ENCODE measurements at places on chromosomes 1 and 21.

DNA sequence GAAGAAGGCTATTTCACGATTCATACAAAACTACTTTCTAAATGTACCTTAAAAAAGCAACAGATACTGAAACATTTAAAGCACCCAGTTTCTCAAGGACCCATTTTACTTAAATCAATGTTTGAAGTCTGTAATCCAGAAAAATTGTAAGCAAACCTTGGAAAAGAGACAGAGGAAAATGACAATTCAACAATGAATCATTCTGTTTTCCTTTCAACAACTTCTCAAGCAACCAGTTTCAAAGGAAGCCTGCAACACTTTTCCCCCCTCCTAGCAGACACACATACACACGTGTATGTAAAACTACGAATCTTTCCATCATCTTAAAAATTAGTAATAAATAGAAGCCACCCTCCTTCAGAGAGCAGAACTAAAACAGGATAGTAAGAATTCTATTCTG is 1.2 kb downstream of the RERE start:
- no peaks in the 10 kb centered on the region for H3K36me3 ChIP-seq
- H3K4me1 ChIP-seq: peaks cover 45% of the 10 kb centered on the region
- peak overlapping the region; percentile 94 for H3K4me3 ChIP-seq

- H3K27ac ChIP-seq: no peak overlapping the region
- no peaks in the 10 kb centered on the region for H3K27me3 ChIP-seq
- no peak for DNase-seq
- no peaks in the 10 kb centered on the region for H3K36me3 ChIP-seq
- peaks cover 25% of the 10 kb centered on the region for H3K4me1 ChIP-seq
Measured at GRCh38 chr1:9846611-9847171, 22.9 kb upstream of the CLSTN1 start.

DNA sequence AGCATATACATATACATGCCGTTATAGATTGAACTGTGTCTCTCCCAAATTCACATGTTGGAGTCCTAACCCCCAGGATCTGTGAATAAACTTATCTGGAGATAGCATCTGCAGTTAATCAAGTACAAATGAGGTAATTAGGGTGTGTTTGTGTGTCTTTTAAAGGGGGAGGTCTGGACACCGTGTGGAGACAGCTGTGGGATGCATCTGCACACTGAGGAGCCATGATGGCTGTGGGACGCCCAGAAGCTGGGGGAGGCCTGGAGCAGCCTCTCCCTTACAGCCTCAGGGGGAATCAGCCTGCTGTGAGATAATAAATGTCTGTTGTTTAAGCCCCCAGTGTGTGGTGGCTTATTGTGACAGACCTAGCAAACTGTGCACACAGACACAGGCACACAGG is 51.8 kb upstream of the COL18A1 start:
- H3K36me3 ChIP-seq: no peaks in the 10 kb centered on the region
- no peak overlapping the region for H3K4me3 ChIP-seq
- H3K27me3 ChIP-seq: peaks cover 28% of the 10 kb centered on the region
- DNase-seq: no peak

DNA sequence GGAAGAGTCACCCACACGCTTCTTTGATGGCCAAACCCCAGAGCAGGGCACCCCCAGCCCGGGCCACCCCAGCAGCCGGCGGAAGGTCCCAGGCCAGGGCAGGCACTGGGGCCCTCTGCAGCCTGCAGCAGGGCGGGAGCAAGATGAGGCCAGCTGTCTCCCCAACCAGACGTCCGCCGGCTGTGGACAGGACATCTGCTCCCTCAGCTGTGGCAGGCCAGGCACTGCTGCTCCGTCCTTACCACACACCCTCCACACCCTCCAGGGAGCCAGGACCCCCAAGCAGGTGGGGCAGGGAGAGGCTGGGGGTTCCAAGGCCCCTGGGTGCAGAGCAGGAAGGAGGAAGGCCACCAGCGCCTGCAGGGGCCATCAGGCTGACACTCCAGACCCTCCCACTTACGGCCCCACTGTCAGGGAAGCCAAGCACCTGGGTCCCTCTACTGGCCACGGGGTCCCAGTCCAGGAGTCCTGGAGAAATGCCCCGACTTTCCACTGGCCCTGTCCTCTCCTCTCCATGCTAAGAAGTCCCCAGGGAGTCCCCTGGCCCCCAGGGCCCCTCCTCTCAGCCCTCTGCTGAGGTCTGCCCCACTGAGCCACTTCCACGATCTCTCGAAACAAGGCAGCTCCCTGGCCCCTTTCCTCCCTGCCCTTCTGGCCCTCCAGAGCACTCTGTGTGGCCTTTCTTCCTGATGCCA is 5.6 kb downstream of the WNT9A start:
- no peak for DNase-seq
- no peak overlapping the region for H3K27ac ChIP-seq
- no peaks in the 10 kb centered on the region for H3K36me3 ChIP-seq
- peaks cover 10% of the 10 kb centered on the region for H3K4me1 ChIP-seq
- no peak overlapping the region for H3K4me3 ChIP-seq

DNA sequence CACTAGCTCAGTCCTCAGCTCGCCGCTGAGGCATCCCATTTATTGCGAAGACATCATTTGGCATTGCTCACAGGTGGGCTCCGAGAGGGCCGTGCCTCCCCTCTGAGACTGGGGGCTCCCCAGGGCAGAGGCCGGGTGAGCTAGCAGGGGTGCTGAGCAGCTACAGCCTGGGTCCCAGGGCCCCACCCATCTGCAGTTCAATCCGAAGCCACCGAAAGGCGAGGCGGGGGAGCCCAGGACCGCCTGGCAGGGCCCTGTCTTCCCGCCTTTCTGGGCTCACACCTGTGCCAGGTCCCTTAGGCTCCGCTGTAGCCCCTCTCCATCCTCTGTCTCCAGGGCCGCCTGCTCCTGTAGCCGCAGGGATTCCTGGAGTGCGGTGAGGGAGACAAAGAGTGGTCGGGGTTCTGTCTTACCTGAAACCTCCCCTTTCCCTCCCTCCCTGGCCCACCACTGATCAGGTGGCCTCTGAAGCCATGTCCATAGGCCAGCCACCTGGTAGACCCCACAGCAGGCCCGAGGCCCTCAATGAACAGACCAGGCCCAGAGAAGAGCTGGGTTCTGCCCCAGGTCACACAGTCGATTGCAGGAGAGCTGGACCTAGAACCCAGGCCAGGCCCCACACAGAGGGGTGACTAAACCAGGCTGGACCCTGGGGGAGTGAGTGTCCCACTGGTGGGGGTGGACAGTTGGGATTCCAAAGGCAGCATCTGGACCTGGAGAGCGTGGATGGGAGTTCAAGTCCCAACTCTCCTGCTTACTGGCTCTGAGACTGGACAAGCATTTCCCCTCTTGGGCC is 18.1 kb upstream of the NBPF1 start:
- no peaks in the 10 kb centered on the region for H3K27me3 ChIP-seq
- peak overlapping the region; percentile 28 for H3K27ac ChIP-seq
- peaks cover 77% of the 10 kb centered on the region for H3K36me3 ChIP-seq
- no peak for DNase-seq
- H3K4me1 ChIP-seq: peaks cover 3% of the 10 kb centered on the region
- no peak overlapping the region for H3K4me3 ChIP-seq

GRCh38 chr1:155324717-155325602 is 4.3 kb downstream of the RUSC1 start:
- H3K4me3 ChIP-seq: peak overlapping the region; percentile 82
- H3K36me3 ChIP-seq: no peaks in the 10 kb centered on the region
- H3K27me3 ChIP-seq: no peaks in the 10 kb centered on the region
- H3K27ac ChIP-seq: peak overlapping the region; percentile 78

GRCh38 chr1:218284917-218285635 is at the start of gene RRP15:
Gene RRP15 (plus strand): TSS chr1:218285293. CDS start chr1:218285317, 24 bp downstream.
- peak within 1 kb of the TSS; percentile 98 for H3K27ac ChIP-seq
- peak; percentile 79 for DNase-seq
- peak within 1 kb of the TSS; percentile 100 for H3K4me3 ChIP-seq
- H3K4me1 ChIP-seq: peaks cover 51% of the 10 kb centered on the region
- peaks cover 6% of the 10 kb centered on the region for H3K27me3 ChIP-seq

DNA sequence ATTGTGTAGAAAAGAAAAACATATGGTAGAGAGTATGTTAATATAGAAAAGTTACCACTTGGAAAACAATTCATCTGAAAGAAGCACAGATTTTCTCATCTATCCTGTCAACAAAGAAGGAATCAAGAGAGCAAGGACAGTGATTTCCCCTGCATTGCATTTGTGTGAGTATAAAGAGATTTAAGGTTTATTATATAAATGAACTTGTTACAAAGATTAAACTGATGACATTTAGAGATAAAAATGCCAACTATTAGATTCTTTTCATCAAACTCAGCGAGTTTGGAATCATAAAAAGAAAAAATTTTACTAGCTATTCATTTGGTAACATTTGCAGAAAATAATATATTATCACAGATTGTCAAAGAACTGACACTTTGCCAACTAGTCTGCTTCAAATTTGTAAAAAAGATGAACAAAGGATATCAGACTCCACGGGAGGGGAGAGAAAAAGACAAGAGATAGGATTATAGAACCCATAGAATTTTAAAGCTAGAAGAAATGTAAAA is at the start of gene RGS21:
Gene RGS21, plus strand, starts transcription at position 51 of the 509 bp plus-strand sequence. CDS start 26,045 bp downstream, outside the sequence.
- H3K36me3 ChIP-seq: no peaks in the 10 kb centered on the region
- no peak within 1 kb of the TSS for H3K27ac ChIP-seq

- H3K36me3 ChIP-seq: no peaks in the 10 kb centered on the region
- no peak overlapping the region for H3K4me3 ChIP-seq
- H3K27me3 ChIP-seq: no peaks in the 10 kb centered on the region
- DNase-seq: no peak
- H3K27ac ChIP-seq: no peak overlapping the region
Measured at GRCh38 chr1:51302270-51302669, 28.1 kb downstream of the TTC39A start.

- no peak overlapping the region for H3K4me3 ChIP-seq
- no peaks in the 10 kb centered on the region for H3K27me3 ChIP-seq
- no peak overlapping the region for H3K27ac ChIP-seq
- H3K36me3 ChIP-seq: no peaks in the 10 kb centered on the region
Measured at GRCh38 chr1:66452982-66453381, 81.0 kb upstream of the SGIP1 start.

DNA sequence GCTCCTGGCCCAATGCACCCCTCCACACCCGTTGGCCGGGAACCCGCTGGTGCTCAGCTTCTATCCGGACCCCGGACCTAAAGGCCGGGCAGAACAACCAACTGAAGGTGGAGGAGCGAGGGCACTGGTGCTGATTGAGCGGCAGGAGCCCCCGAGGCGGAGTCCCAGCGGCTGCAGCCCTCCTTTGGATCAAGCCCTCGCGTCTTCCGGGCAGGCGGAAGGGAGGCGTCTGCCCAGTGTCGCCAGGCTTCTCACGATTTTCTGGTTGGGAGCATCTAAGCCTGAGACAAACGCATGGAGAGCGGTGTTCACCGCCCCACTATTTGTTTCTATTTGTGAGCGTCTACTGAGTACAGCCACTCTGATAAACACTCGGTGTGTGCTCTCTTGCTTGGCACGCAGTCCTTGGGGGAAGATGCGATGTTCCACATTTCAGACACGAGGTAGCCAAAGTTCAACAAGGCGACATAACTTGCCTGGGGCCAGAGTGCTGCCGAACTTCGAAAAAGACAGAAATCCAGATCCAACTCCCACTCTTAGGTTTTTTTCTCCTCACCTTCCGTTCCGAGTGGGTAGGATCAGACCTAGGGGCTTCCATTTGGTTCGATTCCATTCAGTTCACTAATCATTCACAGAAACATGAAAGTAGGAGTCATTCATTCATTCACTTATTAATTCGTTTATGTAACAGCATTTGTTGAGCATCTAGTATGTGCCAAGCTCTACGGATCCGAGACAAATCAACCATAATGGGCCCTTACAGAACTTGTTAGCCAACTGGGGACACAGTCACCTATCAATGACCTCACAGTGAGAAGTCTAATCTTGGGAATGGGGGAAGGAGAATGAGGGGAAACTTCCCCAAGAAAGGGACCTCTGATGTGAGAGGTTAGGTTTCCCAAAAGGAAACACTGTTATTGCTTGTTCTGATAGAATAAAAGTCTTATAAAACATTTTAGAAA is 4.9 kb upstream of the DMRTA2 start:
- H3K4me1 ChIP-seq: peaks cover 21% of the 10 kb centered on the region
- no peak overlapping the region for H3K27ac ChIP-seq
- H3K4me3 ChIP-seq: peak overlapping the region; percentile 43
- no peak for DNase-seq

GRCh38 chr1:59731591-59731990 is 83.2 kb upstream of the HOOK1 start:
- peaks cover 23% of the 10 kb centered on the region for H3K36me3 ChIP-seq
- peaks cover 32% of the 10 kb centered on the region for H3K4me1 ChIP-seq
- no peak overlapping the region for H3K27ac ChIP-seq
- DNase-seq: no peak
- no peaks in the 10 kb centered on the region for H3K27me3 ChIP-seq

GRCh38 chr21:31107871-31108270 is 69.6 kb upstream of the KRTAP19-8 start:
- H3K27me3 ChIP-seq: no peaks in the 10 kb centered on the region
- H3K36me3 ChIP-seq: no peaks in the 10 kb centered on the region

- no peaks in the 10 kb centered on the region for H3K36me3 ChIP-seq
- no peak overlapping the region for H3K27ac ChIP-seq
- DNase-seq: no peak
- H3K27me3 ChIP-seq: no peaks in the 10 kb centered on the region
- H3K4me1 ChIP-seq: no peaks in the 10 kb centered on the region
Measured at GRCh38 chr21:18970416-18970815, 566.8 kb upstream of the TMPRSS15 start.

GRCh38 chr1:210413951-210414350 is 85.2 kb downstream of the HHAT start:
- no peaks in the 10 kb centered on the region for H3K36me3 ChIP-seq
- H3K27ac ChIP-seq: no peak overlapping the region
- H3K27me3 ChIP-seq: no peaks in the 10 kb centered on the region

GRCh38 chr1:54391450-54392209 is 14.6 kb downstream of the SSBP3 start:
- peaks cover 77% of the 10 kb centered on the region for H3K4me1 ChIP-seq
- no peak for DNase-seq
- no peaks in the 10 kb centered on the region for H3K27me3 ChIP-seq
- H3K4me3 ChIP-seq: no peak overlapping the region
- H3K36me3 ChIP-seq: peaks cover 4% of the 10 kb centered on the region

GRCh38 chr1:35592991-35593769 is 20.1 kb downstream of the TFAP2E start:
- H3K4me1 ChIP-seq: peaks cover 9% of the 10 kb centered on the region
- no peaks in the 10 kb centered on the region for H3K27me3 ChIP-seq
- H3K4me3 ChIP-seq: no peak overlapping the region

GRCh38 chr1:240682166-240682858 is 70.4 kb upstream of the GREM2 start:
- no peaks in the 10 kb centered on the region for H3K36me3 ChIP-seq
- no peak for DNase-seq
- H3K4me3 ChIP-seq: no peak overlapping the region
- H3K27me3 ChIP-seq: no peaks in the 10 kb centered on the region
- H3K4me1 ChIP-seq: no peaks in the 10 kb centered on the region

Measured in naive thymus-derived CD8-positive, alpha-beta T cell (primary cell).